ENCODE measurements at places on chromosomes 3 and 15.

DNA sequence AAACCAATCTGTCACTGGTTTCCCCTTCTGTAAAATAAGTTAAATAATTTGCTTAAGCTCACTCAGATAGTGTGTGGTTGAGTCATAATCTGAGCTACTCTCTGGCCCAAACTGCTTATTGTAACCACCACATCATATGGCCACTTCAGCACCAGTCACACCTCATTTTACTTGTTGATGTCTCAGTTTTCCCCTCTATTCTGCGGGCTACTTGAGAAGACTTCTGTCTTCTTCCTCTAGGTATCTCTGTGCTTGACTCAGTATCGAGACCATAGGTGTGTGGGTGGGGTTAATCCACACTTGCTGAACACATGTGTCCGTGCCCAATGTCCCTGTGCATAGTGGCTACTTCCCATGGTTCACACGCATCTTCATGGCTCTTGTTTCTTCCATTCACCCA is 32.9 kb downstream of the CRYGS start:
- DNase-seq, result no peak

- DNase-seq, result no peak
Measured at GRCh38 chr3:51400166-51400565, 9.1 kb downstream of the RBM15B start.

DNA sequence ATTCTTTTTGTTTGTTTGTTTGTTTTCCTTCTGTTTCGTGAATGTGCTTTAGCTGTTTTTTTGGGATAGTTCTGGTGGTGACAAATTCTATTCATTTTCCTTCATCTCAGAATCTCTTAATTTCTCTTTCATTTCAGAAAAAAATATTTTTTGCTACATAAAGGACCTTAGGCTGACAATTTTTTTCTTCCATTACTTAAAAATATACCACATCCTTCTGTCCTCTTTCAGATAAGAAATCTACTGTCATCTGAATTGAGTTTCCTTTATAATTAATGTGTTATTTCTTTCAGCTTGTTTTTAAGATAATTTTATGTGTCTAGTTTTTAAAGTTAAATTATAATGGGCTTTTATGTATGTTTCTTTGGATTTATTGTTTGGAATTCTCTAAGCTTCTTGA is 47.6 kb downstream of the IL16 start:
- DNase-seq, result no peak

DNA sequence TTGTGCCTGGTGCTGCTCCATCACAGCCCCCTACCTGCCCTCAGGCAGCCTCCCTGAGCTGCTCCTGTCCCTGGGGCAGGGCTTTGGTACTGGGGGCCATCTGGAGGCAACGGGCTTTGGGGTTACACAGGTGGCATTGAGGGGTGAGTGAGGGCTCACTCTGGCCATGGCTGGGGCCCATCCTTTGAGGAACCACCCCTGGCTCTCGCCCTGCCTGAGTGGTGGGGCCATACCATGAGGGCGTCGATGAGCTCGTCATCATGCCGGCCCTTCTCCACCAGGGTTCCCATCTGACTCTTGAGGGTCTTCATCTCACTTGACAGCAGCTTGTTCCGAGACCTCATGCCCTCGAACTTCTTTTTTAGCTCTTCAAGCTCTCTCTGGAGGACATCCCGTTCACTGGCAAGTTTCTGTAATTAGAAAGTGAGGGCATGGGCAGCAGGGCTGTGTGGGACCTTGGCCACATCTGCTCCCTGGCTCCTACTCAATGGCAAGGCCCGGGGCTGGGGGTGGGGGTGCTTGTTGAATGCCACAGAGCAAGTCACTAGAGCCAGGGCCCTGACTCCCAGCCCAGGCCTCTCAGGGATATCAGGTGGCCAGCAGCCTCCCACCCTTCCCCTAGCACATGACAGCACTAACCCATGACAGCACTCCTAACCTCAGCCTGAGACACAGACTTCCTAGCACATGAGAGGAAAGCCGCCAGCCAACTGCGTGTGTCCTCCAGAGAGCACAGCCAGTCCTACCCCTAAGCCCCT is 33.5 kb downstream of the CCDC13 start:
- DNase-seq, result no peak

- DNase-seq, result no peak
Measured at GRCh38 chr3:38459499-38460048, 5.9 kb downstream of the ACVR2B start.

GRCh38 chr15:56047354-56047753 is 53.9 kb upstream of the NEDD4 start:
- no peak for DNase-seq

DNA sequence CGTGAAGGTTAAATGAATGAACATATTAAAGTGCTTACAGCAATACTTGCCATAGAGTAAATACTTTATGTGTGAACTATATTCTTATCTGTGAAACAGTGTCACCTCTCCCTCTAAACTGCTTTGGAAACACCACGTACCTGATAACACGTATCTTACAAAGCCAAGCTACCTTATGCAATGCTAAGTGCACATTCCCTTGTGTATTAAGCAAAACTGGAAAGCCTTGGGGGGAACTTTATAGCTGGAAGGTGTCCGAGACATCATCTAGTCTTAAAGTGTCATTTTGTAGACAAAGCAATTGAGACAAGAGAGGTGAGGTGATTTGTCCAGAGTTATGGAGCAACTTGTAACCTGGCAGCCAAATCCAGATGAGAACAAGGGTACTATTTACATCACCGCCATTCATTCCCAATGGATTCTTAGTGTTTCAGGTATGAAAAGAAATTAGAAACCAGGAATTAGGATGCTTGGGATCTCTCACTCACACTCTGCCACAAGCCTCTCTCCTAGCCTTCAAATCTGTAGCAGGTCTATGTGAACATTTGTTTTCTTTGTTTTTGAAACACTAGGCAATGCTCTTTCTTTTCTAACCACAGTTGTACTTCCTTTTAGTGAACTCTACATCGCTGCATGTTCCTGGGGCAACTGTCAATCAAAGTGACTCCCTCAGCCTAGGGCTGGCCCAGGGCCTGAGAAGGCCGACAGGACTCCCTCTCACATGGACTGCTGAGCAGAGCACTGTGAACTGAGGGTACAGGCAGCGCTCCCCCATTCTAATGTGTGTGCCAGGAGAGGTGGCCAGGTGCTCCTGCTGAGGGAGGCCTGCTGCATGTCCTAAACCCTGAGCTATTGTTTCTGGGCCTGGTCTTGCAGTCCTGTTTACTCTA is 13.9 kb upstream of the MGLL start:
- DNase-seq, result no peak

GRCh38 chr15:25410649-25411048 is 28.2 kb downstream of the UBE3A start:
- DNase-seq, result no peak

- no peak for DNase-seq
Measured at GRCh38 chr3:195715134-195715533, 5.6 kb upstream of the MUC20 start.

- no peak for DNase-seq
Measured at GRCh38 chr15:92970656-92971055, 70.5 kb downstream of the CHD2 start.

- DNase-seq, result no peak
Measured at GRCh38 chr3:26084629-26085028, 294.7 kb downstream of the OXSM start.

DNA sequence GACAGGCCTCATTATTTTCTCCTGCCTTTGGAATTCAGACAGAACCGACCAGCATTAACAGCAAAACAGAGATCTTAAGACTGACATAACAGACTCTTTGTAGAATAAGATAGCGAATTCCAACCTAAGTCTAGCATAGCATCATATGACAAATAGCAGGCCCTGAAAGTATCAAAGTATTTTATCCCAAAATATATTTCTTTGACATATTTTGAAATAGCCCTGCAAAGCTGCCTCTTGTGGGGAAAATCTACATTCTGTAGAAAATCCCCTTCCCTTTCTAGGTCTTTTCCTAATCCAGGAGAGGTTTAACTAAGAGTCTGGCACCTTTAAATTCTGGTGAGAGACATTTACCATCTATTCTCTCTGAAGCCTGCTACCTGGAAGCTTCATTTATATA is 34.4 kb upstream of the STRIT1 start:
- DNase-seq, result no peak

DNA sequence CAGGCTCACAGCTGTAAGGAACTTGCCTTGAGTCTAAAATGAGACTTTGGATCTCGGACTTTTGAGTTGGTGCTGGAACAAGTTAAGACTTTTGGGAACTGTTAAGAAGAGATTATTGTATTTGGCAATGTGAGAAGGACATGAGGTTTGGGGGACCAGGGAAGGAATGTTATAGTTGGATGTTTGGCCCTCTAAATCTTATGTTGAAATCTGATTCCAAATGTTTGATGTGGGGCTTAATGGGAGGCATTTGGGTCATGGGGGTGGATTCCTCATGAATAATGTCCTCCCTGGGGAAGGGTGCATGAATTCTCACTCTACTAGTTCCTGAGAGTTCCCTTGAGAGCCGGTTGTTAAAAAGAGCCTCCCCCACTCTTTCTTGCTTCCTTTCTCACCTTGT is 18.5 kb upstream of the CHCHD6 start:
- DNase-seq, result no peak

DNA sequence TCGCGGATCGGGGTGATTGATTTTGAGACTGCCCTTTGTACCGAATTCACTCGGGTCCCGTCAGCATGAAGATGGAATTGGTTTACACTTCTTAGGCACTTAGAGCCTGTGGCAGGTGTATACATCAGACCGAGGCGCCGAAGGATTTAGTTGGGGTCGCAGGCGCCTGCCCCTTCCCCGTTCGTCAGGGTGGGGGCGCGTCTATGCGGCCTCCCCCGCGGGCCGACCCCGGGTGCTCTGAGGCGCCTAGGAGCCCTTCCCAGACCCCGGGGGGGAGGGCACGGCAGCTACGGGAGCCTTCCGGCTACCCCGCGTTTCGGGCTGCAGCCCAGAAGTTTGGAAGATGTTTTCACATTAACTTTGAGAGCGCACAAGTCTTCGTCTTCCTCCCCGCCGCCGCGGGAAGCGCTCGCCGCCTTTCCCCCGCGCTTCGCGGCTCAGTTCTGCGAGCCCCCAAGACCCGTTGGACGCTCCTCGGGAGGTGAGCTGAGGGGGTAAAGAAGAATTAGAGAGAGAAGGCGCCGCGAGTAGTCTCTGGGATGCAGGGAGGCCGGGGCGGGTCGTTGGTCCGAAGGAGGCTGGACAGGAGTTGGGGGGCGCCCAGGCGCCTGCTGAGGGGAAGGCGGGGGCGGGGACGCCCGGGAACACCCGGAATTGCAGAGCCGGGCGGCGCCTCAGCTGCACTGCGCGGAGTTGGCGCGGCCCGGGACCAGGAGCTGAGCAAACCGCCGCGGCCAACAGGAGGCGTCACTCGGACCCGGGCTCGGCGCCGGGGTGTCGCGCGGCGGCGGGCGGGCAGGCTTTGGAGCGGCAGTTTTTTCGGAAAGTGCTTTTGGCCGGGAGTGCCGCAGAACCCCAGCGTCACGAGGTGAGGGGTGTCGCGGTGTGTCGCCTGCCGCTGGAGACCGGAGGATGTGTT is 780 bp downstream of the TIPARP start:
- DNase-seq, result peak; percentile 40

- DNase-seq, result no peak
Measured at GRCh38 chr3:73409138-73409763, 215.5 kb downstream of the PDZRN3 start.

DNA sequence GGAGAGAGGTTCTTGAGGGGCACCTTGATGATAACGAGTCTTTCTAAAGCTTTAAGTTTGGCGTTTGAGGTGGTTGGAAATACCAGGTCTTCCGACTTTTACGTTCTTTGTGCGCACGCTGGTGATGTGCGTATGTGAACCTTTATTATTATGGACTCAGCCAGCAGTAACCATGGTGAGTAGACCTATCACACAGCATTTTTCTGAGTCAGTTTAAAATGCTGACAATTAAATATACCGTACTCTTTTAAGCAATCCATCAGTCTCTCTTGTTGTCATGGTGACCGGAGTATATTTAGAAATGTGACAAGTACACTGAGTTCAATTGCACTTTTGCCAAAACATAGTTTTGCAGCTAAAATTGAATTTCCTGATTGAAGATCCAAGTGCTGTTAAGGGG is 172.2 kb downstream of the LPP start:
- DNase-seq, result no peak

GRCh38 chr15:81255958-81256320 is 59.3 kb downstream of the IL16 start:
- DNase-seq, result no peak

GRCh38 chr15:55016225-55016624 is 180.5 kb downstream of the RSL24D1 start:
- DNase-seq, result no peak

DNA sequence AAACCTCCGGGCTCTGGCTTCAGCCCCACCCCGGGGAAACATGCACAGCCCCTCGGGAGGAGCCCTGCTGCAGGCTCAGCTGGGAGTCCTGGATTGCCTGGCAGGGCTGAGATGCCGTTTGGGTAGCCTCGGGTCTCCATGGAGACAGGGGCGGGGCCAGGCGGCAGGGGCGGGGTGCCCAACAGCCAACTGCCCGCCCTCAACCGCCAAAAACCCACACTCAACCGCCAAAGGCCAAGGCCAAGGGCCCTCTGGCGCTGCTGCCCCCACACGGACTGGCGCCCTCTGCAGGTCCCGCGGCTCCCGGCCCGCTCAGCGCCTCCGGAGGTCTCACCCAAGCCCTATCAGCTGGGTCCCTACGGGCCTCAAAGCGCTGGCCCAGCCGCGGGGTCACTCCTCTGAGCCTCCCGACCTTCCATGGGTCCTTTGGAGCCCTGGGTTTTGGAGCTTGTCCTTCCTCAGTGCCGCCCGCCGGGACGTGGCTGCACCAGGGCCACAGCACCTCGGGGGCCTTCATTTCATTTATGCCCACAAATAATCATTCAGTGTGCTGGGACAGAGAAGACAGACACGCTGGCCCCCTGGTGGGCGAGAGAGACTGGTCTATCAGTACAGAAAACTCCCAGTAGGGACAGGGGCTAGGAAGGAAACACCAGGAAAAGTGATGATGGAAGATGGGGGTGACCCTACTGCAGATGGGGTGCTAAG is 33.5 kb upstream of the ACAD9 start:
- DNase-seq, result peak; percentile 54

DNA sequence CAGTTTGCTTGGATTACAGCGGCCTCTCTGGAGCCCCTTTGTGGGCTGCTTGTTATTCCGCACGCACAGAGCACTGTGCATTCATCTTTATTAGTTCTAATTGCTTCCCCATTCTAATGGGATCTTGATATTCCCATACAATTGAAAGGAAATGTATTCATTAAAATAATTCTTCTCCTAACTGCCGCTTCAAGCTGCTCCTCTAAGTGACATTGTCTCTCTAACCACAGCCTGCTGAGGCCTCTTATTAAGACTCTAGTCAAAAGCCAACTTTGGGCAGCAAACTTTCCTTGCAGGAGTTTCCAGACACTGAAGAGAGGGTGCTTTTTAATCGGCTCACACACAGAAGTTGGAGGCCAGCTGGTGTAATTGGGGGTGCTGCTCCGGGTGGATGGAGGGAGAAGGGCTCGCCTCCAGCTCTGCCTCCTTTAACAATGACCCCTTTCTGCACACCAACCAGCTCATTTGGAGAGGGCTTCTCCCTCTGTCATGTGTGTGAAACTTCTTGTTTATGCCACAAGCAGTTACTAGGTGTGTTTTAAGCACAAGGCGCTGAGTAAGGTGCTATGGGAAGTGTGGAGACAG is 5.6 kb upstream of the MAGEF1 start:
- no peak for DNase-seq

DNA sequence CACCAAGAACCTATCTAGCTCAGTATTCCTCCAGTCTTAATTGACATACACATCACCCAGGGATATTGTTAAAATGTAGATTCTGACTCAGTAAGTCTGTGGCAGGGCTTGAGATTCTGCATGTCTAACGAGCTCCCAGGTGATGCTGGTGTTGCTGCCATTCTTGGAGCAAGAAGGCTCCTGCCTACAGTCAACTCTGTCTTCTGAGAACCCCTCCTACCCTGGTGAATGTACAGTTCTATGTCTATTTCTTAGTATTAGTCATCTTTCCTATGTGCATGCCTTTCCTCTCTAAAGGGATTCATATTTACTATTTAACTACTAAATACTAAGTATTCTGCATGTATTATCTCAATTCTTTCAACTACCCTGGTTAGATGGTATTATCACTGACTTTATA is 268.7 kb downstream of the EDEM1 start:
- no peak for DNase-seq

Measured in activated gamma-delta T cell (primary cell).